Activated T-cell treated with anti-CD3 and anti-CD28 coated beads, Interleukin-2, amount 50 U/mL, for 24 hours (primary cell): ENCODE measurements at places on chromosomes 16 and 17.
A peak's percentile ranks its signal among the peaks of the same experiment; 100 is the strongest.

- DNase-seq: no peak
- no peak overlapping the region for H3K4me3 ChIP-seq
- H3K4me1 ChIP-seq: no peaks in the 10 kb centered on the region
- no peaks in the 10 kb centered on the region for H3K36me3 ChIP-seq
These were observed 26.0 kb downstream of the TBX4 start for GRCh38 chr17:61478026-61478789.

DNA sequence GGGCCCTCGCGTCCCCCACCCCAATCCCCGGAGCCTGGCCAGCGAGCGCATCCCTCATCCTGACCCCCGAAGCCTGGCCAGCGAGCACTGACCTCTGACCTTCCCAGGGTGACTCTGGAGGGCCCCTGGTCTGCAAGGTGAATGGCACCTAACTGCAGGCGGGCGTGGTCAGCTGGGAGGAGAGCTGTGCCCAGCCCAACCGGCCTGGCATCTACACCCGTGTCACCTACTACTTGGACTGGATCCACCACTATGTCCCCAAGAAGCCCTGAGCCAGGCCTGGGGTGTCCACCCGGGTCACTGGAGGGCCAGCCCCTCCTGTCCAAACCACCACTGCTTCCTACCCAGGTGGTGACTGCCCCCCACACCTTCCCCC is 2.3 kb downstream of the TPSD1 start:
- no peak for DNase-seq
- no peaks in the 10 kb centered on the region for H3K36me3 ChIP-seq
- H3K27me3 ChIP-seq: peaks cover 35% of the 10 kb centered on the region
- no peak overlapping the region for H3K27ac ChIP-seq
- H3K4me3 ChIP-seq: no peak overlapping the region

- no peak overlapping the region for H3K4me3 ChIP-seq
- no peak for DNase-seq
- H3K4me1 ChIP-seq: no peaks in the 10 kb centered on the region
- H3K27me3 ChIP-seq: no peaks in the 10 kb centered on the region
These were observed 30.1 kb upstream of the ABCC1 start for GRCh38 chr16:15919331-15919730.

DNA sequence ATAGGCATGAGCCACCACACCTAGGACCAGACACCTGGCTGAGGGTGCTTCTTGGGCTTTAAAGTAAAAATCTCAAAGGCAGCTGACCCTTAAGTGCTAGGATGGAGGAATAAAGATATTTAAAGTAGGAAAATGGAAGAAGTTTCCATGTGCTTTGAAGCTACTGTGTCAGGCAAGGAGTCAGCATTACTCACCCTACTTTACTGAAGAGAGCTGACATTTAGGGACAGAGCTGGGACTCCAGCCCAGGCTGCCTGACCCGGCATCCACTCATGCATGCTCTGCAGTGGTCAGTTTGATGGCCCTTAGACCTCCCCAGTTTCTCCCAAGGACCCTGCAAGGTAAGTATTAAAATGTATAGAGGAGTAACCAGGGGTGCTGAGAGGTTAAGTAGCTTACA is 124.7 kb upstream of the PLCG2 start:
- no peak overlapping the region for H3K27ac ChIP-seq
- peaks cover 48% of the 10 kb centered on the region for H3K36me3 ChIP-seq

DNA sequence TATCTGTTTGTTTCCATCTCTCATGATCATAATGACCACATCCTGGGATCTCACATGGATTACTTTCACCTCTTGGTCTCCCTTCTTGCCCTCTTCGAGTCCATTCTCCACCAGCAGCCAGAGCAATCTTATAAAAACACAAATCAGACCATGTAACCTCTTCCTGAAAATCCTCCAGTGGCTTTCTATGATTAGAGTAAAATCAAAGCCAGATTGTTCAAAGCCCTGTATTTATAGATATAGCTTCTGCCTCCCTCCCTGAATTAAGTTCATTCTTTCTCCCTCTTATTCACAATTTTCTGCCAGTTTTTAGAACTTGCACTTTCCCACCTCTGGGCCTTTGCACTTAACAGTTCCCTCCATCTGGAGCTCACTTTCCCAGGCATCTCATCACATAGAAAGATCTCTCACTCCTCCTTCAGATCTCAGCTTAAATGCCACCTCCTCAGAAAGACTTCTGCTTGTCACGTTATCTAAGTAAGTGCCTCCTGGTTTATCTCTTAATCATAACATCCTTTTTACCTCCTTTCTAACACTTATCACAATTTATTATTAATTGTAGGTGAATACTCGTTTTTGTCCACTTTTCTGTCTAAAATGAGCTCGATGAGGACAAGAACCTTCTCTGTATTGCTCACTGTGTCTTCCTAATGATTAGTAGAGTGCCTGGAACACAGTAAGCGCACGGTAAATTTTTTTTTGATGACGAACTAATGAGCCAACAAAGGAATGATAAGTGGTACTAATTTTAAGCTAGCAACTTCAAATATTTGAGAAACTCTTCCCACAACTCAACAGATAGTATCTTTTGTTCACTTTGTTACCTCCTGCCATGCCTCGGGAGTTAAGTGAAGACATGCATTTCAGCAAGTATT is 80.5 kb downstream of the CYB561 start:
- no peak overlapping the region for H3K4me3 ChIP-seq
- no peak for DNase-seq
- no peaks in the 10 kb centered on the region for H3K27me3 ChIP-seq
- H3K27ac ChIP-seq: no peak overlapping the region
- H3K36me3 ChIP-seq: peaks cover 5% of the 10 kb centered on the region
- H3K4me1 ChIP-seq: no peaks in the 10 kb centered on the region

DNA sequence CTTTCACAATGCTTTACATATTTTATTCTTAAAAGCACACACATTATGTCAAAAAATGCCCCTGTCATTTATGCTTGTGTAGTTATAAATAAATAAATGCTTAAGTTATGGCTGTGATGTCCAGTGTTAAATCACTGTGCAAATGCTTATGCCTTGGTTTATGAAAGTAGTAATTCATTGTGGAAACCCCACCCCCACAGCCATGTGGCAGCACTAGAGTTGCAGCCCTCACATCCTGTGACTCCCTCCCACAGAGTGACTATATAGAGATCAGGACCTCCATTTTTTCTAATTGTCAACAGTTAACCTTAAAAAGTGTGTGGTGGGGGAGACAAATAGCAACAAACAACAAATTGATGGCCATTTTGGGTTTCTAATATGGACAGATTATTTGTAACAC is 2.4 kb downstream of the SKAP1 start:
- H3K4me3 ChIP-seq: peak overlapping the region; percentile 95
- DNase-seq: peak; percentile 61
- H3K27ac ChIP-seq: peak overlapping the region; percentile 97

GRCh38 chr16:55888546-55888945 is 13.4 kb upstream of the CES5A start:
- H3K36me3 ChIP-seq: no peaks in the 10 kb centered on the region
- no peak overlapping the region for H3K4me3 ChIP-seq
- no peaks in the 10 kb centered on the region for H3K4me1 ChIP-seq
- H3K27ac ChIP-seq: no peak overlapping the region
- peaks cover 20% of the 10 kb centered on the region for H3K27me3 ChIP-seq
